ENCODE measurements at places on chromosomes 16 and 17. TPM values are rescaled to one million over a fixed set of nuclear protein-coding genes. Genes with fewer than 3 reads are reported as not detected.

The RAB37 gene
- total RNA-seq, result 7.7 TPM

The SLC12A3 gene
- not detected for total RNA-seq

The COIL gene
- total RNA-seq, result 10.6 TPM

The ADAM11 gene
- total RNA-seq, result 0.64 TPM

The AARS1 gene
- total RNA-seq, result 185 TPM

The SLC9A5 gene
- total RNA-seq, result 3.0 TPM

The GUCY2D gene
- under 0.01 TPM for total RNA-seq
